ENCODE measurements at places on chromosomes 6 and 20. TPM values are rescaled to one million over a fixed set of nuclear protein-coding genes. Genes with fewer than 3 reads are reported as not detected.
A peak's percentile ranks its signal among the peaks of the same experiment; 100 is the strongest.

DNA sequence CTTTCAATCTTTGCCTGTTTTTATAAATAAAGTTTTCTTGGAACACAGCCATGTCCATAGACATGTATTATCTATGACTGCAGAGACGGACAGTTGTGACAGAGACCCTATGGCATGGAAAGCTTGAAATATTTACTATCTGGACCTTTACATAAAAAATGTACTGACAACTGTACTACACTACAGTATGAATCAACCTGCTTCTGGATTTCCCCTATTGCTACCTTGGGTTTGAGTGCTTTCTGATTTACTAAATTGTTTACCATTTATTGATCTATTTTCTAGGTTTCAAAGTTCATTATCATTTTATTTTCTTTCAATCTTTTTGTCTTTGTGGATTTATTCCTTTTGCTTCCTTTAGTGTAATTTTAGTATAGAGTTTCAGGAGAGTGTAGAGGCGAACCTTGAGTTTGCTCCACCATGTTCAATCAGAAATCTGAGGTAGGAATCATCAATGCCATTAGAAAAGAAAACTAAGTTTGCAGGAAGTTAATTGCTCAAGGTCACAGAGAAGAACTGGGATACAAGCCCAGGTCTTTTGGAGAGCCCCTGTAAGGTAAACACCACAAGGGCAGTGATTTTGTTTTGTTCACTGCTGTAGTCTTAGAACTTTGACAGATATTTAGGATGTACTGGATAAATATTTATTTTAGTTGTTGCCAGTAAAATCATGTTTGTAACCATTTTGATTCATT lies 352.8 kb upstream of the SYNCRIP start:
- DNase-seq, result no peak

GRCh38 chr6:162620073-162620472 lies 107.5 kb downstream of the PRKN start:
- DNase-seq, result no peak

DNA sequence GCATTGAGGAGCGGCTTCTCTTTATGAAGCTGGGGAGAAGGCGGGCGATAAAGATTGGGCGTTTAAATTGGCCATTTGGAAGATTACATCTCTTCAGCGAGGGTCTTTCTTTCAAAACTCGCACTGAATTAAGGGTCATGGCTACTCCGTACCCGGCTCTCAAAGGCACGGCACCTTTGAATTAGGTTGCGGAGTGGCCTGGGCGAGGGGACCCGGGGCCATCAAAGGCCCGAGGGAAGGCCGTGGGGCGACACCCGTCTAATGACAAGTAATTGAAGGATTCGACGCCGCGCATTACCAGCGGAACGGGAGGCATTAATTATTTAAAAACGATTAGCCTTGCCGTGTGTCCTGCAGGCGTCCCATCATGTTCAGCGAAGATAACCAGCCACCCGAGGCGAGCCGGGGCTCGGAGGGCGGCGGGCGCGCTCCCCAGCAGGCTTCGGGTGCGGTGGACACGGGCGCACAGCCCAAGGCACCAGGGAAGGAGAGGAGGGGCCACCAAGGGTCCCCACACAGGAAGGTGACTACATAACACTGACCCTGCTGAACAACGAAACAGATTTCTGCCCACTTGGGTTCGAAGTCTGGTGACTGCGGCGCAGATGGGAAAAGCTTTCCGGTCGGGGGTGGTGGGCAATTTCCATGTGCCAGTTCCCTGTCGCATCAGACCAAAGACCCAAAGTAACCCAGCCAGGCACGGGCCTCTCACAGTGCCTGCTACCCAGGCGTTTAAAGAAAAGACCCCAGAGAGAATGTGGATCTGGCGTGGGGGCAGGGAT lies 7.4 kb downstream of the FOXA2 start:
- DNase-seq, result no peak

DNA sequence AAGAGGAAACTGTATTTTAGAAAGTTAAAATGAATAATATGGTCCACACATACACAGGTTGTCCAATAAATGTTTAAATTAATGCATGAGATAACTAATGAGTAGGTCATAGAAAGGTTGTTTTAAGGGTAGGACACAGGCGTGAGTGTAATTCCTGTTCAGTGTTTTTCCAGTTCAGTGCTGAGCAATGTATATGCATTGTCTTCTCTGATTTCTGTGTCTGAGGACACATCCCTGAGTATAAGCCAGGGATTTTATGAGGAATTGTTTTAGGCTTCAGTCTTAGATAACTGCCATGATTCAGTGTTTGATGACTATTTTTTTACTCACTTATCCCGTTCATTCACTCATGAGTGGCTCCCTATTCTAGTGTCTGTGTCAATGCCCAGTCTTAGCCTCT lies 298.5 kb upstream of the TBX18 start:
- no peak for DNase-seq

- DNase-seq, result peak; percentile 81
Observed at GRCh38 chr6:96942676-96943075, 18.1 kb downstream of the KLHL32 start.

- DNase-seq, result peak; percentile 47
Observed at GRCh38 chr6:43093436-43094289, 17.5 kb downstream of the PTK7 start.

DNA sequence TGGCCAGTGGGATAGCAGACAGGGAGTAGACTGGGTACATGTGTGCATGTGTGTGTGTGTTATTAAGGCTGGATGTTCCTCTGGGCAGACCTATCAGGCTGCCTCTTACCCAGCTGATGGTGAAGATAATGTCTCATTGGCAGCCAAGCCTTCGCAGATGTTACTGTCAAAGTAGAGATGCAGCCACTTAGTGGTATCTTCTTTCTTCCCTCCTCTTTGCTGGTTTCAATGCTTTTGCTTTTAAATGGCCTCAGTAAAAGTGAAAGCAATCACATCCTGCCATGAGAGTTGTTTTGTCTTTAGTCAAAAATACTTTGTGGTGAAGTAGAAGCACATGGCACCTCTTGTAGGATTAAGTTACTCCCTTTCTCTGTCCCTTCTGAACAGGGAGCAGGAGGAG lies 57.5 kb downstream of the SNRNP48 start:
- no peak for DNase-seq

- no peak for DNase-seq
Observed at GRCh38 chr6:65461121-65461520, 245.9 kb downstream of the EYS start.

DNA sequence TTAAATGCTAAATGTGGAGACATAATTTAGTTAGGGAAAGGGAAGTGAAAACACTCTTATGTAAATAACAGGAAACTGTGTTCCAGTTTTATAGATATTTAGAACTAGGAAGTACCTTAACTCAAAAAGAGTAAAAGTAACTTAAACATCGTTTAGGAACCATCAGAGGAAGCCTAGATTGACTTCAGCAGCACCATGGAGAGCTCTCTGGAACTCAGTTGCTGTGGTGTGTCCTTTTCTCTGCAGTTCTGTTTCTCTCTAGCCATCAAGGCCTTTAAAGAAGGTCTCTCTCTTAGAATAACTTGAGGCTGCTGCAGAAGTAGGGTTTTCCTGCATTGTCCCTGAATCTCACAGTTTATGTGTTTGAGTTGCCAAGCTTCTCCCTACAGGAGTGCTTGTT lies 26.9 kb downstream of the CLVS2 start:
- no peak for DNase-seq

DNA sequence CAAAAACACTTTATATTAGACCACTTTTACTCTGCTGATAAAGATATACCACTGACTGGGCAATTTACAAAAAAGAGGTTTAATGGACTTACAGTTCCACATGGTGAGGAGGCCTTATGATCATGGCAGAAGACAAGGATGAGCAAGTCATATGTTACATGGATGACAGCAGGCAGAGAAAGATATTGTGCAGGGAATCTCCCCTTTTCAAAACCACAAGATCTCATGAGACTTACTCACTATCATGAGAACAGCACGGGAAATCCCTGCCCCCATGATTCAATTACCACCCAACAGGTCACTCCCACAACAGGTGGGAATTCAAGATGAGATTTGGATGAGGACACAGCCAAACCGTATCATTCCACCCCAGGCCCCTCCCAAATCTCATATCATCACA lies 1383.8 kb upstream of the MAP3K7 start:
- no peak for DNase-seq

- peak; percentile 97 for DNase-seq
Observed at GRCh38 chr20:31670371-31671228, 32.9 kb downstream of the COX4I2 start.

GRCh38 chr6:156309017-156309416 lies 468.2 kb upstream of the ARID1B start:
- DNase-seq, result no peak

GRCh38 chr20:57065646-57066045 lies 200.8 kb downstream of the BMP7 start:
- no peak for DNase-seq

- no peak for DNase-seq
Observed at GRCh38 chr6:126957721-126958120, 160.8 kb upstream of the RSPO3 start.

DNA sequence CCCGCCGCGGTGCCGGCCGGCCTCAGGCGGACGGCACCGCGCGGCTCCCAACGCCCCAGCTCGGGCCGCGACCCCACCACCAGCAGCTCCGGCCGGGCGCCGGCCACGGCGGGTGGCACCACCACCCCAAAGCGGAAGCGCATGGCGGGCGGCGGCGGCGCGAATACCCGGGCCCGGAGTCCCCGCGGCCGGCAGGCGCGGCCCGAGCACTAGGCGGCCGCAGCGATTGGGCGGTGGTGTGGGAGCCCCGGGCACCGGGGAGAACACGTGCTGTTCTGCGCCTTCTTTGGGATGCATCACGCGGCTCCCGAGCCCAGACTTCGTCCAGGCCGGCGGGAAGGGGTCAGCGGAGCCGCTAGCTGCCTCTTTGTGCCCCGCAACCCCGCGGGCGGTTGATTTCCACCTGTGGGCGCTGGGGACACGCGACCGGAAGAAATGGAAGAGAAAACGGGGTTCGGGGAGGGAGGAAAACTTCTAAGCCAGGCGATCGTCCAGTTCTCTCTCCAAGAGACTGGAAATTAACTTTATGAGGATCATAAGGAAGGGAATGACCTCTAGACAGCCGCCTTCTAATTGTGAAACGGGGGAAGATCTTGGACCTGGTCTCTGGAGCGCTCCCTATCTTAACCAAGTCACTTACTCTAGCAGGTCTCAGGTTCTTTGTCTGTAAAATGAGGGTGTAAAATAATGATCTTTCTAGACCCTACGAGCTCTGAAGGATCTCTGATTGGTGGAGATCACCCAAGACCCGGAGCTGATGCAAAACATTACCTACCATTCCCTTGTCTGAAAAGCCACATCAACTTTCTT lies at the start of gene EPM2A:
TSS of gene EPM2A (minus strand) at position 165 of the 810 bp plus-strand sequence. CDS start at position 143, 22 bp downstream.
- DNase-seq, result peak; percentile 67

GRCh38 chr6:158270389-158271127 lies 41.7 kb upstream of the TULP4 start:
- peak; percentile 41 for DNase-seq

DNA sequence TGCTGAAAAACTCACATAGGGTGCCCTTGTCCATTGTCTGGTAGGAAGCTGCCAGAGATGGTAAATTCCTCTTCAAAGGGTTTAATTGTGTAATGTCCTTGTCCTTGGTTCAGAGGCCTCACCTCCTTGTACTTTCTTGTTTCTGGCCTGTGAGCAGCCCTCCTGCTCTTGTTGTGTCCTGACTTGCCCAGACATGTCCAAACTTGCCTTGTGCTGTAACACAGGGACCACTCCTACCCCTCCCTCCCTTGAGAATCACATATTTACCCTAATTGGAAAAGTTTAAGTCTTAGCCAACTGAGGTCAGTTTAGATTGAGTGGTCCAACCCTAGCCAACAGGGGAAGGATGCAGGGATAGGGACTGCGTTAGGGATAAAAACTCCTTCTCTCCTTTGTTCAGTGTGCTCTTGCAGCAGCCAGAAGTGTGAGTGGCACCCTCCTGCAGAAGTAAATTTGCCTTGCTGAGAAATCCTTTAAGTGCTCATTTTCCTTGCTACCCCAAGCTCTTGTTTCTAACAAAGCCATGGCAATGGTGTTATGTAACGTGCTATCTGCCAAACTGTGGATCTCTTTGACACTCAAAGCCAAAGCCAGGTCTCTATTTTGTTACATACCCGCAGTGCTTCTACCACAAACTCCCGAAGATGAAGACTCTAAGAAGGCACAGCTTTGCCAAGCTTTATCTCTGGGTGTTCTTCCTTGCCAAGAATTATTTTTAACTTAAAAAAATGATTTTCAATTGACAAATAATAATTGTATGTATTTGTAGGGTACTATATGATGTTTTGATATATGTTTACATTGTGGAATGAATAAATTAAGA lies 414.5 kb downstream of the ESR1 start:
- DNase-seq, result no peak

DNA sequence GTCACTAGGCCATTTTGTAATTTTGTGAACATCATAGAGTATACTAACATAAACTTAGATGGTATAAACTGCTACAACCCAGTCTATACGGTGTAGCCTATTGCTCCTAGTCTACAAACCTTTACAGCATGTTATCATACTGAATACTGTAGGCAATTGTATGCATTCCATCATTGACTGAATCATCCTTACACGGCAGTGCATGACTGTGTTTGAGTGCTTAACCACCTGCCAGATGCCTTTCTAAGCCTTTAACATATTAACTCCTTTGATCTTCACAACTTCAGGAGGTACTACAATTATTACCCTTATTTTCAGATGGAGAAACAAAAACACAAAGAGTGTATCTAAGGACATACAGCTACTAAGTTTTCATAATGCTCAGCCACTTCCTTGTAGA lies 14.0 kb downstream of the DPPA5 start:
- DNase-seq, result no peak

GRCh38 chr6:112298021-112298745 lies 43.8 kb upstream of the LAMA4 start:
- no peak for DNase-seq

GRCh38 chr6:14569394-14569793 lies 451.8 kb downstream of the CD83 start:
- no peak for DNase-seq

GRCh38 chr6:55632953-55633352 lies 54.0 kb upstream of the HMGCLL1 start:
- no peak for DNase-seq

- DNase-seq, result no peak
Observed at GRCh38 chr20:25051386-25052155, 6.4 kb downstream of the ACSS1 start.

GRCh38 chr20:52974179-52974594 lies 2.0 kb downstream of the TSHZ2 start:
- no peak for DNase-seq

GRCh38 chr6:166556863-166557322 lies 29.6 kb downstream of the RAMACL start:
- peak; percentile 99 for DNase-seq

HLA-DPA1 gene
- total RNA-seq, result not detected

TGM3 gene
- total RNA-seq, result not detected

ARMH2 gene
- not detected for total RNA-seq

SLC22A1 gene
- total RNA-seq, result not detected

MUCL3 gene
- total RNA-seq, result not detected

UBE2C gene
- 83.0 TPM for total RNA-seq

MACROD2 gene
- total RNA-seq, result not detected

DDX43 gene
- not detected for total RNA-seq

EGFL8 gene
- total RNA-seq, result 12.9 TPM

KIF25 gene
- not detected for total RNA-seq

RGS17 gene
- total RNA-seq, result not detected

CEP250 gene
- total RNA-seq, result 29.3 TPM

TNNC2 gene
- total RNA-seq, result 1.3 TPM

All from G401 (cell line).